Type B pancreatic cell (in vitro differentiated cells): ENCODE measurements at places on chromosomes 7 and 10.

DNA sequence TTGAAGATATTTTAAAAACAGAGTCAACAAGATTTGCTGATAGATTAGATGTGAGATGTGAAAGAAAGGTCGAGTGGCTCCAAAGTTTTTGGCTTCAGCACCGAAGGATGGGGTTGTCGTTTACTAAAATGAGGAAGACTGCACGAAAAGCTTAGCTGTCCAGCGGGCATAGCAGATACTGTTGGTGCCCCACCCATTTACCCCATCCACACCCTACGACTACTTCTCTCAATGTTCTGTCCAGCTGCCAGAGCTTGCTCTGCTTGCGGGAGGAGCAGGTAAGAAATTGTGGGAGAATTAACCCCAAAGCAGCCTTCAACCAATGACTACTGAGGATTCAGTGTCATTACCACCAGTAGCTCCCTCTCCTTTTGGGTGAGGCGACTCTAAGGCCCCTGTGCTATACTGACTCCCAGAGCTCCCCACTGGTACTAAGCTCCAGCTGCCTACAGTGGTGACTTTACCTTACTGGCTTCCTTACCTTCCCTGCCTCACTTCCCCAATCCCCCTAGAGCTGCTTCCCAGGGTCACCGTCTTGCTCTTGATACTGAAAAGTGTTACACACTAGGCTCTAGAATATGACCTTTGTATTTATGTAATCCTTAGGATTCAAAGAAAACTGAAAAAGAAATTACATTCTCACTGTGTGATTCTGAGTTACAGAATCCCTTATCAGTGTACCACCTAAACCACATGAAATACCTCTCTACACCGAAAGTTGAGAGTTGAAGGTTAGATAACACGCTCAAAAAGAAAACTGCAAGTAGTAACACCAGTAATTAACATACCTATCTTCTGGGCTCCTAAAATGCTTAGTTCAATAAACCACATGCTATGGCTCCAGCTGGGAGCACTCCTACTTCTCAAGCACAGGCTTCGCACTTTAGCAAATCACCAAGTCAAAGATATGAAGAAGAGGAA lies 22.3 kb downstream of the CACUL1 start:
- H3K27ac ChIP-seq: peak overlapping the region; percentile 19
- no peaks in the 10 kb centered on the region for H3K27me3 ChIP-seq
- peaks cover 4% of the 10 kb centered on the region for H3K36me3 ChIP-seq
- peaks cover 50% of the 10 kb centered on the region for H3K4me1 ChIP-seq
- DNase-seq: no peak

- DNase-seq: no peak
- H3K4me1 ChIP-seq: no peaks in the 10 kb centered on the region
- no peak overlapping the region for H3K27ac ChIP-seq
- peaks cover 16% of the 10 kb centered on the region for H3K27me3 ChIP-seq
These were observed 3.7 kb upstream of the IL2RA start for GRCh38 chr10:6065835-6066234.

- DNase-seq: no peak
- H3K27ac ChIP-seq: no peak overlapping the region
- H3K4me1 ChIP-seq: no peaks in the 10 kb centered on the region
- peaks cover 1% of the 10 kb centered on the region for H3K27me3 ChIP-seq
- H3K4me3 ChIP-seq: no peak overlapping the region
- H3K36me3 ChIP-seq: peaks cover 15% of the 10 kb centered on the region
These were observed 109.2 kb downstream of the DPY19L1 start for GRCh38 chr7:34928052-34928451.

DNA sequence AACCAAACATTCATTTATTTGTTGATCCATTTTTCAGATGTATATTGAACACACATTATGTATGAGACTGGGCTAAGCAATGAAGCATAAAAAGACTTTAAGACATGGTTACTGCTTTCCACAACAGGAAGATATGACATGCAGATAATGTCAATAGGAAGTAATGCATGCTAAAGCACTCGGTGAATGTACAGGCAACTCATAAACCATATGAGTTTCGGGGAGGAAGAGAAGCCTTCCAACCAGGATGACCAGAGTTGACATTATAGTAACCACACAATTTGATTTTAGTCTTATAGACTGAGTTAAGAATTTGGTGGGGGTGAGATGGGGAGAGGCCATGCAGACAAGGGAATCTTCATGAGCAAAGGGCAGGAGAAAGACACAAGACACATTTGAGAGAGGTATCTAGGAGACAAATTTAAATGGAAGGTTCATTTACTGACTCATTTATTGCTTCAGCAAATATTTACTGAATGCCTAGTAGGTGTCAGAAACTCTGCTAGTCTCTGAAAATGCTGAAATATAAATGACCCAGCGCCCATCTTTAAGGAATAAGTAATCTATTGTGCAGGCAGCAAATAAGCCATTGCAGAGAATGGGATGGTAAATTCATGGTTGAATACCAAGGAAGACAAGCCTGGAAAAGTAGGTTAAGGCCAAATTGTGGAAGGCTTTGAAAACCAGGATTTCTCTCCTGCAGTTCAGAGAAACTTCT lies 19.0 kb upstream of the SLK start:
- peaks cover 3% of the 10 kb centered on the region for H3K27me3 ChIP-seq
- peaks cover 11% of the 10 kb centered on the region for H3K4me1 ChIP-seq
- H3K36me3 ChIP-seq: no peaks in the 10 kb centered on the region
- H3K27ac ChIP-seq: no peak overlapping the region
- no peak overlapping the region for H3K4me3 ChIP-seq

GRCh38 chr7:128105228-128106022 lies 74.2 kb upstream of the LRRC4 start:
- DNase-seq: no peak
- peaks cover 59% of the 10 kb centered on the region for H3K27me3 ChIP-seq
- peaks cover 16% of the 10 kb centered on the region for H3K4me1 ChIP-seq
- H3K36me3 ChIP-seq: no peaks in the 10 kb centered on the region
- peak overlapping the region; percentile 52 for H3K4me3 ChIP-seq

DNA sequence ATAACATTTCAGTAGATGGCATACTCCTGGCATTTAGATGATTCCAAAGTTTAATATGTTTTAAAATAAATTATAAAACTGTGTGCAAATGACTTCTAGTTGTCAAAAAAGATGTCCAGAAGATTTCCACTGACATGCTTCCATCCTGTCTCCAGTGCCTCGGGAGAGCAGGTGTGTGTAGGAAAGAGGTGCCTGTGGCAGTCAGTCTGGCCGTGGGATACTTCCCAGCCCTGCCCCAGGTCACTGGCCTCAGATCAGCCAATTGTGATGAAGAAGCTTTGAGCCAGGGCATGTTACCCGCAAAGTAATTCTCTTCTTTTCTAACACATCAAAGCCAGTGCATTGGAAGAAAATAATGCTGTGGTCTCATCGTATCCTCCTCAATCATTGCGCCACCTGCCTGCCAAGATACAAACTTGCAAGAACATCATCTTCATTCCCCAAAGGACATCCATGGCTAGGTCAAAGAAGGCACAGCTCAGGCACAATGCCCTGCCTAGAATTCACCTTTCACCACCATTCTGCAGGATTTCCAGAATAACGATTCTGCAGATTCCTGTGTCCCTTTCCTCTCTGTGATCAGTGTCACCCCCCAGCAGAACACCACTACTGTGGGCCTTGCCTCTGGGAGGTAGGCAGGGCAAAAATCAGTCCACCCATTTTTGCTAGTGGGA lies 6.3 kb upstream of the KCNMA1 start:
- H3K27me3 ChIP-seq: peaks cover 42% of the 10 kb centered on the region
- no peak for DNase-seq
- no peaks in the 10 kb centered on the region for H3K36me3 ChIP-seq
- no peak overlapping the region for H3K27ac ChIP-seq

GRCh38 chr10:63197344-63198092 lies 64.4 kb downstream of the NRBF2 start:
- no peaks in the 10 kb centered on the region for H3K4me1 ChIP-seq
- no peak overlapping the region for H3K4me3 ChIP-seq
- H3K36me3 ChIP-seq: peaks cover 19% of the 10 kb centered on the region
- DNase-seq: no peak
- no peaks in the 10 kb centered on the region for H3K27me3 ChIP-seq

DNA sequence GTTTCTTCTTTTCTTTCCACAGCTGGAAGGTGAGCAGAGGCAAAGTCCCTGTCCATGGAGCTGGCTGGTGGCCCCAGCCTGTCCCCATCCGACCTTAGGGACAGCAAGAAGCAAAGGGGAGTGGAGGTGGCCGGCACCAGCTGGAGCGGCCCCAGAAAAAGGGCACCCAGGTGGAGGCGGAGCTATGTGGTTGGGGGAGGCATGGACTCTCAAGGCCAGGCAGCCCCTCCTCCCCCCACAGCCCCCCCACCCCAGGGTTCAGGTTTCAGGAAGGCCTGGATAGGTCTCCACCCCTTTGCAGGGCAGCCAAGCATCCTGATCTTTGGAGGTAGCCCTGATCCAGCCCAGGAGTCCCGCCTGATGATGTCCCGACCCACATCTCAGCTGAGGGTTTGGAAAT lies at the start of gene SSC4D:
Gene SSC4D (minus strand): TSS at position 161 of the 400 bp plus-strand sequence. CDS start 5,258 bp downstream, outside the sequence.
- H3K27me3 ChIP-seq: no peaks in the 10 kb centered on the region
- H3K27ac ChIP-seq: no peak within 1 kb of the TSS
- no peaks in the 10 kb centered on the region for H3K36me3 ChIP-seq

- H3K36me3 ChIP-seq: no peaks in the 10 kb centered on the region
- H3K27ac ChIP-seq: no peak overlapping the region
- no peak overlapping the region for H3K4me3 ChIP-seq
- H3K4me1 ChIP-seq: peaks cover 6% of the 10 kb centered on the region
- DNase-seq: no peak
- H3K27me3 ChIP-seq: no peaks in the 10 kb centered on the region
These were observed 351.4 kb downstream of the ABCA13 start for GRCh38 chr7:48522692-48523091.

DNA sequence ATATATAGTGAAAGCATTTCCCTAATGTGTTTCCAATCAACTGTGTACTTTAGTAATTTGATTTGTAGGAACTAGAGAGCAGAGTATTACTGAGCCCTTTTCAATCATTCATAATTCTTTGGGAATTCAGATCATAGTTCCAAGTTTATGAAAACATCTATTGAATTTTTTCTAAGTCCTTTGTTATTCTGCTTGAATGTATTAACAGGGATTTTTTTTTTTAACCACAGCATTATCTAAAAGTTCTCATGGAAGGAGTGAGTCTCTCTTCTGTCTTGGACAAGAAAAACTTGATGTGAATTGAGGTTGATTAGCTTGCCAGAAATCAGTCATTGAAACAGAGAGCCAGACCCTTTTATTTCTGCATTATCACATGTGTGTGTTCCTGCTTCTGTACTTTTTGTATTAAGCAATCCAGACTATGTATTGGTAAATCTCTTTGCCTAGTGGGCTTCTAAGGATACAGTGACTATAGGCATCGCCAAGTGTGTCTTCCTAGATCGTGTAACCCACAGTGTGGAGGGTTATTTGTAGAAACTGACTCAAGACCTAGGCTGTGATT lies 59.9 kb downstream of the BMPER start:
- H3K27ac ChIP-seq: no peak overlapping the region
- H3K4me1 ChIP-seq: no peaks in the 10 kb centered on the region
- no peaks in the 10 kb centered on the region for H3K27me3 ChIP-seq
- no peak for DNase-seq
- no peak overlapping the region for H3K4me3 ChIP-seq
- H3K36me3 ChIP-seq: no peaks in the 10 kb centered on the region

DNA sequence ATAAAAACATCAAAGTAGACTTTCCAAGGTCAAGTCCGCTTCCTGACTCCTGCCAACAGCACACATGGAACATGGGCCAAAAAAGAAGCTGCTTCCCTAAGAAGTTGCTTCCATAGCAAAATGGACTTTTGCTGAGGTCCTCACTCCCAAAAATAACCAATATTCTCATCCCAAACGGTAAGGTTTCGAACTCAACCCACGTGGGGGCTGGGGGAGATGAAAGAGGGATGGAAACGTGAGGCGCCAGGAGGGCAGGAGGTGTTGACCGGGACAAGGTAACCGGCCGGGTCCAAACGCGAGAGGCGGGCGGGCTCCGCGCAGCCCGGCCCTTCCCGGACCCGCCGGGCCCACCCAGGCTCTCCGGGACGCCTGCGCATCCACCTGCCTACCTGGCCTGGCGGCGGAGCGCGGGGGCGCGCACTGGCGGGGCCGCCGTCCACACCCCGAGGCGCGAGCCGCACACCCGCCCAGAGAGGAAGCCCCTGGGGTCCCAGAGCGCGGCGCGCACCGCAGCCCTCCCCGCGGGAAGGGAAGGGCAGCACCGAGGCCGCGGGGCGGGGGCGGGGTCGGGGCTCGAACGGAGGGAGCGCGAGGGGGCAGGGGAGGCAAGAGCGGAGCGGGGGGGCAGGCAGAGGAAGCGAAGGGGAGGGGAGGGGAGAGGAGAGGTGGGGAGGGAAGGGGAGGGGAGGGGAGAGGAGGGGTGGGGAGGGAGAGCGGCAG lies 742 bp downstream of the LMBR1 start:
- H3K27ac ChIP-seq: peak overlapping the region; percentile 86
- no peaks in the 10 kb centered on the region for H3K4me1 ChIP-seq
- DNase-seq: peak; percentile 77
- H3K36me3 ChIP-seq: peaks cover 6% of the 10 kb centered on the region
- no peaks in the 10 kb centered on the region for H3K27me3 ChIP-seq

DNA sequence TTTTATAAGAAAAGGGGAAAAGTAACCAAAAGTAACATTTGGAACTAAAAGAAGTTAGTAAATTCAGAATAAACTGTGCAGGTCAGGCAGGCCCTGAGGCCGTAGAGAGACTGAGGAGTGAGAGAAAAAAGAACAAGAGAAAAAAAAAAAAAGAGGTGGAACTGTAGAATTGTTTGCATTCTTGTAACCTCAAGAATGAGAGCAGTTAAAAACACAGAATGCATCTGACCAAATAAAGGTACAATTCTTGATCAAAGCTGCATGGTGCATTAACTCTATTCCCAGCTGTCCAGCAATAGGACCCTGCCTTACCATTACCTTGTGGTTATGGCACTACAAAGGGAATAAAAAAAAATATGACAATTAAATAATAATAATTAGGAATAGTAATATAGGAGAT lies 170.1 kb upstream of the SEMA3A start:
- no peak overlapping the region for H3K27ac ChIP-seq
- no peak overlapping the region for H3K4me3 ChIP-seq
- no peak for DNase-seq
- H3K27me3 ChIP-seq: no peaks in the 10 kb centered on the region
- H3K36me3 ChIP-seq: peaks cover 3% of the 10 kb centered on the region

DNA sequence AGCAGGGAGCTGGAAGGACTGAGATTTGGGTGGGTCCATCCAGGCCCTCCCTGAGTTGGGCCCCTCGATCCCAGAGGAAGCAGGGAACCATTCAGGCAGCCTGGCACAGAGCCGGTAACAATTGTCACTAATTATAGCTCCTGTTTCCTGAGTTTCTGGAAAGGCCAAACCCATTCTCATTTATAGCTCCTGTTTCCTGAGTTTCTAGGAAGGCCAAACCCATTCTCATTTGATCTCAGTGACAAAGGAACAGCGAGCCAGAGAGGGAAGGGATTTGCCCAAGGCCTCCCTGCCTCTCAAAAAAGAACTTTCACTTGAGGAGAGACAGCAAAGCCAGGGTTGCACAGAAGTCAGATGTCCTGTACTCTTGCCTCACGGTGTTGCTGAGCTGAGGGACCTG lies 521.9 kb downstream of the TYW1 start:
- H3K27ac ChIP-seq: no peak overlapping the region
- H3K36me3 ChIP-seq: peaks cover 5% of the 10 kb centered on the region
- H3K27me3 ChIP-seq: peaks cover 7% of the 10 kb centered on the region

- no peak for DNase-seq
- peaks cover 7% of the 10 kb centered on the region for H3K36me3 ChIP-seq
- no peaks in the 10 kb centered on the region for H3K4me1 ChIP-seq
- H3K27ac ChIP-seq: no peak overlapping the region
- no peak overlapping the region for H3K4me3 ChIP-seq
These were observed 115.2 kb downstream of the RGS10 start for GRCh38 chr10:119427263-119427864.
